ENCODE measurements at places on chromosomes 13 and 19.

- DNase-seq: no peak
These were observed 108.7 kb downstream of the DPF1 start for GRCh38 chr19:38115271-38115802.

DNA sequence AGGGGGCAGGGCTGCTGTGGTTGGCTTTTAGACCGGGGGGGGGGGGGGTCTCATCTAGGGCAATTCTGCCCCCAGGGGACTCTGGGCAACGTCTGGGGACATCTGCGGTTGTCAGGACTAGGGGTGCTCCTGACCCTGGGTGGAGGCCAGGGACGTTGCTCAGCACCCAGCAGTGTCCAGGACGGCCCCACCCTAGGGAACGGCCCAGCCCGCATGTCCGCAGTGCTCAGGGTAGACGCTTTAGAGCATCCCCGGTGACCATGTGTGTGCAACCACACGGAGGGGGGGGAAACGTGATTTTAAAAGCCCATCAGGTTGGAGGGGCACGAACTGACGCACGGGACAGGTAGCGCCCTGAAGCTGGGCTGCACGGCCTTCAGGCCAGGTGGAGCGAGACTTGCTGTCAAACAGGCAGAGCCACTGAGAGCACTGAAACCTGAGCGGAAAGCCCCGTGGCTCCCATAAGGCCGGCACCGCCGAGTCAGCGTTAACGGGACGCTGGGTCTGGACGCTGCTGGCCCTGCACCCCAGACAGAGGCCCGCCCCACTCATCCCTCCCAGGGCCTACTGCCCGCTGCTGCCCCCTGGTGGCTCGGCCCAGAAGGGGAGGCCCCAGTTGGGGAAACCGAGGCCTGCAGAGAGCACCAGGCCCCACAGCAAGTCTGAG lies 8.3 kb downstream of the CACTIN start:
- DNase-seq: peak; percentile 80

DNA sequence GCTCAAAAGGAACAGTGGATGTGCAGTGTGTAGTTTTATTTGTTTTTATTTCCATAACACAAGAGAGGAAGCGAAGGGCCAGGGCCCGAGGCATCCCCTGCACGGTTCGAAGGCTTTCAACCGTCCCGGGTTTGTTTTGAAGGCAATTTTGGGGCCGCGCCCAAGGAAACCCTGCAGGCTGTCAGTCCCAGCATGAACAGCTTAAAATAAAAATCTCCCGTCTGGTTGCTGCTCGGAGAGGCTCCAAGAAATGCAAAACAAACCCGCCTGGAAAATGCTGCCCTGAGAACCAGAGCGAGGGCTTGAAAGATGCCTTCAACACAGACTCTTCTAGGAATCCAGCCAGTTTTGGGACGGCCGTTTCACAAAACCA lies 16.0 kb downstream of the LSM4 start:
- DNase-seq: no peak

- DNase-seq: no peak
These were observed 54.2 kb upstream of the PTPRS start for GRCh38 chr19:5394551-5395505.

DNA sequence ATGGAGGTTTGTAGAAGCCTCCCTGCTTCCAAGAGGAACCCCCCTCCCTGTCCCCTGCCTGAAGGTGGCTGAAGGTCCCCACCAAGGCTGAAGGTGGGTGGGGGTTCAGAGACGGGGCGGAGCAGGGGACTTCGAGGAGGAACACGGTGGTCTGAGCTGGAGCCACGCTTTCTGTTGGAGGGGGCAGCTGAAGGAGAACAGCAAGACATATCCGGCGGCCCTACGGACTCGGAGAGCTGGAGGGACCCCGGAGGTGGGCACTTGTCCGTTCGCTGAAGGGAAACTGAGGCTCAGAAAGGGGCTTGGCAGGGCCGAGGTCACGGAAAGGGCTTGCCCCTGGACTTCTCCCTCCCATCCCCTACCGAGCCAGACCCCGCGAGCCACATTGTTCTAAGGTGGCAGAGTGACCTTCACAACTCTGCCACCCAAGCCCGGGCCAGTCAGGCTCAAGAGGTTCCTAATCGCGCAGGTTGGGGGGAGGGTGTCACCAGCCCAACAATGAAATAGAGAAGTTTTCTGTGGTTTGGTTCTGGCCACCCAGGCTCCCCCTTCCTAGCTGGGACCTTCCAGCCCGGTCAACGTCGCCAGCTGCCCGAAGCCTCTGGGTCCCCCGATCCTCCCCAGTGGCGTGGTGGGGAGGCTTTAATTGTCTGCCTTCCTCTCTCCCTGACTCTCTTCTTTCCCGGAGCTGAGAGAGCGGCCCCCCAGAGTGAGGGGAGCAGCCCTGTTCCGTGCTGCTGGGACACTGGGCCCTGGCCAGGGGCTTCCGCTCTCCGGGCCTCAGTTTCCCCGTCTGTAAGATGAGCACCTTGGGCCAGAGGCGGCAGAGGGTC lies 15.5 kb upstream of the KCNN1 start:
- no peak for DNase-seq
